ENCODE measurements at places on chromosomes 12 and 14.

DNA sequence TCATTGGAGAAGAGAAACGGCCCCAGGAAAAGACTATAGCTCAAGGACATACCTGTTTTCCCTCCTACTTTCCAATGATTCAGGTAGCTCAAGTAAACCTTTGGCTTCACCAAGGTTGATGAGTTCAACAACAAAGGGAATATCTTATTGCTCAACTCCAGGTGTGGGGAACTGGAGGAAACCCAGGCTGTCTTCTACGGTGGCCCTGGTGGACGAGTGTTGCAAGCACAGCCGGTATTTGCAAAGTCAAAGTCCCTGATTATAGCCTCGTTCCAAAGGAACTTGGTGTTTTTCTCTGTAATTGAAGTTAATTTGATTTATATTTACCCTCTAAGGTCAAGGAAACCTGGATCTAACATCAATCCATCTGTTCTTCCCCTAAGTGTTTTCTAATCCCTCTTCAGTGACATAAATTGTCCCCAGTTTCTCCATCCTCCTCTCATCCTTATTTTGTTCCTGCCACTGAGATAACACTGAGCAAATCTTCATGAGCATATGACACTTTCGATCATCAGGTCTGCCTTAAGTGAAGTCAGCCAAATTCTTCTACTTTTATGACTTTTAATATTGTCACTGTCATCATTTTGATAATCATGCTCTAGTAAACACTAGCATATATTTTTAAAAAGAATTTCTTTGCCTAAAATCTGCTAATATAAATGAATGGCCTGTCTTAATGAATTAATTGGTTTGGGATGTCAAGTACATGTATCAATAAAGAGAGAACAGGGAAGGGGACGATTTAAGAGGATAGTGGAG, 174.6 kb upstream of the TBX3 start:
- no peak for DNase-seq

DNA sequence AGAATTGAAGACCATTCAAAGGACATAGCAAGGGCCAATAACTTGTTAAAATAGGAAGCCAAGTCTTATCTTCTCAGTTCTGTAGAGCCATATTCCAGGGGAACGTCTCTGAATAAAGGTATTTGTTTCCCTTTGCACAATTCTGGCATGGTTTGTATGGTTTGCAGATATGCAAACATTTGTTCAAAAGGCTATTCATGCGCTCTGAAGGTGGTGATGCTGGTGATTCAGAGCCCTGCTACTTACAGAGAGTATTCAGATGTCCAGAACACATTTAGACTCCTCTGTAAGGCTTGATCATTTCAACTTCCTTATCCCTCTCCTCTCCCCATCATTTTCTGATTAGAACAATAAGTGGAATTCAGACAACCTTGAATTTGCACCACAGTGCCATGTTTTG, 35.9 kb downstream of the SLC4A8 start:
- DNase-seq, result no peak

GRCh38 chr12:7127916-7128626, 618 bp downstream of the RBP5 start:
- no peak for DNase-seq

DNA sequence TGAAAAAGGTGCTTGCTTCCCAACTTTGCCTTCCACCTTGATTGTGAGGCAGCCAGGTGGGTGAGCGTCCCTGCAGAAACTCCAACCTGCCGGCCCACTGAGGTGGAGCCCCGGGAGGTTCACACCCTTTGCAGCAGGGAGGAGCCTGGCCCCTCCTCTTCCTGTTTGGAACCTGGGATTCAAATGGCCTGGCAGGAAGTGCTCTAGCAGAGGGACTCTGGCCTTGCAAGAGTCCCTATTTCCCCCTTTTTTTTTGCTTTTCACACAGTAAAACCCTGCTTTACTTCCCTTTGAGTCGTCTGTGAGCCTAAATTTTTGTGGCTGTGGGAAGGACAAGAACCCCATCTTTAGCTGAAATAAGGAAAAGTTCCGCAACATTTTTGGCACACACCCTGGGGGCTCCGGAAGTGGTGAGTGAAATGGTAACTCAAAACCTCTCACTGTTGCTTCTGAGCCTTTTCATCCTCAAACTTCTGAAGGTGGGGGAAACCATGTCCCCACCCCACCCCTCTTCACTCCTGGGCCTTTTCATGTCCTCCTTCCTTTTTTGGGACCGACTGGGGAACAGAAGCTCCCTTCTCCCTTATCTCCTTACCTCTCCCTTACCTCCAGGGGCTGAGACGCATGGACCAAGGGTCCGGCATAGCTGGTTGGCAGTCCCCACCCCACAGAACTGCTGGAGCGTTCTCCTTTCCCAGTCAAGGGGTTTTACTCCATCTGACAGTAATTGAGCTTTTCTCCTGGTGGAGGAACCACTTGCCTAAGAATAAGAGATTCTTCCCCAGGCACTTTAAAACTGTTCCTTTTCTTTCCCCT, 102.0 kb downstream of the KCNMB4 start:
- no peak for DNase-seq

- no peak for DNase-seq
Observed at GRCh38 chr12:19462406-19462805, 23.1 kb downstream of the AEBP2 start.

DNA sequence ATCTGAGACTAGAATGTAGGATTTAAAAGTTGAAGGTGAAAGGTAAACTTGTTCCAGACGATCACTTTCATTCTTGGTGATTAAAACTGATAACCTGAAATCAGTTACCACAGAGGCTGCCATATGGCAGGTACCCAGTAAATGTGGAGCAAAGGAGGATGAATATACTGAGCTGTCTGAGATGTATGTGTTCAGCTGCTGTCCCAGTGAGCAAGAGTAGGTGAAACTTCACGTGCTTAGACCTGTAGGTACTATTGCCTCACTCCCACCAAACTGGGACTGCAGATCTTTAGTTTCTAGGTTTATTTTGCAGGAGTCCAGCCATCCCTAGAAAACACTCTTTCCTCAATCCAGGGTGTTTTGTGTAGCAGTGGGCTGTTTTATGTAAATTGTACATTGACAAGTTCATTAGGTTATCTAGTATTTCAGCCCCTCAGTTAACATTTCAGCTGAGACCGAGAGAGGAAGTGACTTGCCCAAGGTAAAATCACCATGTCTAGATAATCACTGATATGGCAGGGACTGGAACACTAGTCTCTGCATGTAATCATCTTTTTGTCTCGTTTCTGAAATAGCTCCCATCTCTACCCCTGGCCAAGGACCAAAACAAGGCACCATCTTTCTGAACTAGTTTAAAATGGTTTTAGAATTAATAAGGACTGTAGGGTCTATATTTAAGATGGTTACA, 62.7 kb downstream of the ATG14 start:
- DNase-seq, result no peak

GRCh38 chr12:33771889-33772288, 250.4 kb upstream of the ALG10 start:
- DNase-seq, result no peak

DNA sequence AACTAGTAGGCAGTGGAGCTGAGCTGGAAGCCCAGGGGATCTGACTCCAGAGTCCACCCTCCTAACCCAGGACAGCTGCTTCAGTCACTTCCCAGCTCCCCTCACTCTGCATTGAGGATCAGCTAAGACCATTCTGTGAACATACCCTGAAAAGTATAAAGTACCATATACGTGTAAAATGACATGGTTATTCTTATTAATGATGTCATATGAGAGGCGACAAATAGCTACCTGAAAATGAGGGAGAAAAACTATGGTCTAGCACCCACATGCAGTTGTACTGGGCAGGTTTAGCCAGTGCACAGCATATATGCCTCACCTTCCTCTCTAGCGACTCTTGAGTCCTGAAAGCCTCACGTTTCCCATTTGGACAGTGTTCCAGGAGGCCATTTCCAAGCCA, 461.9 kb downstream of the RAD51B start:
- DNase-seq, result no peak

DNA sequence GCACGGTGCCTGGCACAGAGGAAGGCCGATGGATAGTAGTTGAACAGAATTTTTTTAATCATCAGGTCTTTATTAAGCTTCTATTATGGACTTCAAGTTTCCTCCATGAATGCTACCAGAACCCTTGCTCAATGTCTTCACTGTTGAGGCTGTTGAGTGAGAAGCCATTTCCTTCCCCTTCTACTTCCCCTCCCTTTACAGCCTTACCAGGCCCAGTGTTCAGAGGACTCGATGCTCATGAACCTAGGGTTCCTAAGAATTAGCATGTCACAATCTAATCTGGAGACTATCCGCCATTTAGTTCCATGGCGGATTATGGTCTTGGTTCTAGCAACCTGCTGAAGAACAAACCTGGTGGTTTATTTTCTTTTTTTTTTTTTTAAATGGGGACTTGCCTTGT, 17.7 kb downstream of the ETV6 start:
- no peak for DNase-seq

GRCh38 chr12:53696655-53697331, 20.9 kb upstream of the ATP5MC2 start:
- no peak for DNase-seq
